ENCODE measurements at places on chromosomes 7 and 10.

GRCh38 chr10:132920101-132920925 lies 22.1 kb downstream of the CFAP46 start:
- no peak for DNase-seq

DNA sequence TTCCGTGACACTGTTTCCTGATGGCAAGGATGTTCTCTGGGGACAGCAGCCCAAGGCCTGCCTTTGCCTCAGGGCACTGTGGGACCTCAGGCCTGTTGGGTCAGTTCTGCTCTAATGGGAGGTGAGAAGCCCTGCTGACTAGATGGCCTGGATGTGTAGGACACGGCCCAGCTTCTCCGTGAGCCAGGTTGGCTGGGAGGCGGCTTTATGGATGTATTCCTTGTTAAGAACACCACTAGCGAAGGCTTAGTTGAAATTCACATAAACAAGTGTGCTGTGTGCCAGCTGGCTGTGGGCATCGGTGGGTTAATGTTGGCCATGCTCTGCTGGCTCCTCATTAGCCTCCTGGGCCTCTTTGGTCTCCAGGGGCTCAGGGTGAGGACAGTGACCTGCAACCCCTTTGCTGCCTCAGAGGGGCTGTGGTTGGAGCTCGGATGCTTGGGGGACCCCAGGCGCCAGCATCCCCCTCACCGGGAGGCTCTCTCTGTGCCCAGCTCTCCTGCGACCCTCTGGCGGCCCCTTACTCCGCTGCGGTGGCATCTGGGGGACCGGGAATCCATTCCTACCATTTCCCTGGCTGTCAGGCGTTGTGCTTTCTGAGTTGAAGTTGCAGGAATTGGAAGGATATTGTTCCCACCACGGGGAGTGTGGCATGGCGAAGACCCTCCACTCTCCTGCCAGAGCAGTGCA lies 22.8 kb upstream of the DPYSL4 start:
- DNase-seq, result no peak

GRCh38 chr7:8014399-8014798 lies 45.8 kb downstream of the GLCCI1 start:
- DNase-seq, result no peak

GRCh38 chr10:74418285-74418872 lies 267.4 kb downstream of the ADK start:
- peak; percentile 14 for DNase-seq

- DNase-seq, result no peak
Measured at GRCh38 chr10:70363292-70363691, 19.1 kb downstream of the LRRC20 start.

DNA sequence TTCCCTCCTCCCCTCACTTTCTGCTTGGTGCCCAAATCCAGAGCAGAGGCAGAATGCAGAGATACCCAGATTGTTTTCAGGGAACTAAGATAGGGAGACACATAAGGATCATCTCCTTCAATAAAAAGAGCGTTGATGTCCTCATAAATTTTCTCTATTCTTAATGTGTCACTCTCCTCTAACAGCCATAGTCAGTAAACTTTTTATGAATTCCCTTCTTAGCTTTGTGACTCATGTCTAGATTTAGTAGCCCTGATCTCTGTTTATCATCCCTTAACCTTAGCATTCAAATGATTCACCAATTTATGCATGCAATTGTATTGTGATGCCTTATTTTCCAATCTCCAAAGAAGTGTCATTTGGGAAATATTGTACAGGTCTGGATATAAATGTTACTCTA lies 995.5 kb upstream of the C7orf33 start:
- peak; percentile 15 for DNase-seq

DNA sequence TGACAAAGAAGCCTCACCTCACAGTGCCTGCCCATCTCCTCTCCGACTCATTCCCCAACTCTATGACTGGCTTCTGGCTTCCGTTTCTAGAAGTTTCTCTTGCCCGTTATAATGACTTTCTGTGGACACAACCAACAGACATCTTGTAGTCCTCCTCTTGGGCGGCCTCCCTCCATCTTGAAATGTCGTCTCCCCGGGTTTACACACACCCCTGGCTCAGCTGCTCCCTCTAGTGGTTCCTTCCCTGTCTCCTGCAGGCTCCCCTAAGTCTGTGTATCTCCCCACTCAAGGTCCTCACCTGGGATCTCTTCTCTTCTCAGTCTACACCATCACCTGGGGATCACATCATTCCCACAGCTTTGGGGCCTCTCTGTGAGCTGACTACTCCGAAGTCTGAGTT lies 123.4 kb upstream of the NEBL start:
- DNase-seq, result peak; percentile 16

GRCh38 chr7:30470163-30470770 lies 8.3 kb downstream of the NOD1 start:
- no peak for DNase-seq

GRCh38 chr7:155972247-155972646 lies 160.0 kb upstream of the SHH start:
- DNase-seq, result no peak

DNA sequence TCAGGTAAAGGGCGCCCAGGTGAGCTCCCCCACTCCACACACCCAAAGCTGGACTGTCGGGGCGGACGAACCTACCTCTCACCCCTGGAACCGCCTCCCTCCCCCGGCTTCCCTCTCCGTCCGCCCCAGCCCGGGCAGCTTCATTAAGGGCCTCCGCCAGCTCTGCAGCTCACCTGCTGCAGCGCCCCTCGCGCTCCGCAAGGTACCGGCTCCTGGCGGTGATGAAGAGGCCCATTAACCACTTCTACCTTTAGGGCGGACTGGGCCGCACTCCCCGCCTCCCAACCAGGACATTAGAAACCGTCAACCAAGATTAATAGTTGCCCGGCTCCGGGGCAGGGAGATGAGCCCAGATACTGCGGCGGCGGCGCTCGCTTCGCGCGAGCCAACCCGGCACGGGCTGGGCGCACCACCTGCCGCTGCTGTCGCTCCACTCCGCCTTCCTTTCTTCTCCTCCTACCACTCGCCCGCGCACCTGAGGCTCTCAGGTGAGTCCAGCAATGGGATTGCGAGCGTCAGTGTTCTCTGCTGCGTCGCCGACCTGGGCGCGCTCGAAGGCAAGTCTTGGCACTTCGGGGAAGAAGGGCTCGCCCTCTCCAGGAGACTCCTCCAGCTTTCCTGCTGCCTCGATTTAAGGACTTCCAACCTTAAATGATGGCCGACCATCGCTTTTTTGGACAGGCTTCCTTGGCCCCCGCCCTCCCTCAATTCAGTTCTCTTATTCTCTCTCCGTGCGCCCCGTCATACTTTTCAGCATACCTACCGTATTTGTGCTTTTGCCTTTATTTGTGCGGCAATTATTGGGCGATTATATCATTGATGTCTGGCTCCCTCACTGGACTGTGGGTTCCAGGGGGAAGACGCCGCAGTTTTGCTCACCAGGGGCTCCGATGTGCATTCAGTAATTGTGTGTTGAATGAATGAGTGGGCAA lies 13.6 kb upstream of the KAZALD1 start:
- no peak for DNase-seq

GRCh38 chr10:75736889-75737579 lies 305.6 kb downstream of the LRMDA start:
- DNase-seq, result no peak

- DNase-seq, result peak; percentile 46
Measured at GRCh38 chr7:1085910-1086421, 1.9 kb upstream of the GPER1 start.

DNA sequence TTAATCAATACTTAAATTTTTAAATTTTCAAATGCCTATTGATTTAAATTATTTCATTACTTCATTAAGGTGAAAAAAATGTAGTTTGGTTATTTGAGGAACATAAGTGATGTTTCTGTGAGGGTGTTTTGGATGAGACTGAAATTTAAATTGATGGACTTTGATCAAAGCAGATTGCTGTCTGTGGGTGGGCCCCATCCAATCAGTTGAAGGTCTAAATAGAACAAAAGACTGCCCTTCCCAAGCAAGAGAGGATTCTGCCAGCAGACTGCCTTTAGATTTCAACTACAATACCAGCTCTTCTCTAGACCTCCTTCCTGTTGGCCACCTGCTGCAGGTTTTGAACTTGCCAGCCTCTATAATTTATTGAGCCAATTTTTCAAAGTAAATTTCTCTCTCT lies 14.5 kb upstream of the GPR37 start:
- no peak for DNase-seq
